ENCODE measurements at places on chromosomes 4 and X.

DNA sequence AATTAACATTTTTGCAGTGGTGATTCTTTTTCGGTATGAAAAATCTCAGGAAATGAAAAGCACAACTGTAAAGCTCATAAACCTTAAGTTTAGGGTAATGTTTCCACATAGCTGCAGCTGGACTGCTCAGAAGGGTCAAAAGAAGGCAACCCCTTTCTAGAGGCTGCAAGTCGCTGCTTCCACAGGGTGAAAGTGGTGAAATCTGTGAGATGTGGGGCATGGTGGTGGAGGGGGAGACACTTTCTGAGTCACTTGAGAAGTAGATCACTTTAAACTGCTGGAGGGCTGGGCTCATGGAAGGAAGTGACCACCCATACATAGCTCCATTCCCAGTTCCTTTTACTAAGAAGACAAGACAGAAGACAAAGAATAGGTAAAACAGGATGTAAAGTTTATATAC lies 8.7 kb downstream of the SFRP2 start:
- no peak for DNase-seq

GRCh38 chr4:148814030-148814429 lies 371.8 kb upstream of the NR3C2 start:
- no peak for DNase-seq

DNA sequence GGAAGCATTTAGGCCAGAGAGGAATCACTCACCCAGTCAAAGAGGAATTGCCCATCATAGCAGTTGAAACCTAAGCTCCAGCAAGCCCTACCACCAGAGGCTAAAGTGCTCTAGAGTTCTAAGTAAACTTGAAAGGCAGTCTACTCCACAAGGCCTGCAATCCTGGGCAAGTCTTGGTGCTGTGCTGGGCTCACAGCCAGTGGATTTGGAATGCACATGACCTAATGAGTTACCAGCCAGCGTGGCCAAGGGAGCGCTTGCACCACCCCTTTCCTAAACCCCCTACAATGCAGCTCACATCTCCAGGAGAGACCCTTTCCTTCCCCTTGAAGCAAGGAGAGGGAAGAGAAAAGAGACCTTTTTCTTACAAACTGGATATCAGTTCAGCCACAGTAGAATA lies 445.7 kb downstream of the GASK1B start:
- DNase-seq, result no peak

DNA sequence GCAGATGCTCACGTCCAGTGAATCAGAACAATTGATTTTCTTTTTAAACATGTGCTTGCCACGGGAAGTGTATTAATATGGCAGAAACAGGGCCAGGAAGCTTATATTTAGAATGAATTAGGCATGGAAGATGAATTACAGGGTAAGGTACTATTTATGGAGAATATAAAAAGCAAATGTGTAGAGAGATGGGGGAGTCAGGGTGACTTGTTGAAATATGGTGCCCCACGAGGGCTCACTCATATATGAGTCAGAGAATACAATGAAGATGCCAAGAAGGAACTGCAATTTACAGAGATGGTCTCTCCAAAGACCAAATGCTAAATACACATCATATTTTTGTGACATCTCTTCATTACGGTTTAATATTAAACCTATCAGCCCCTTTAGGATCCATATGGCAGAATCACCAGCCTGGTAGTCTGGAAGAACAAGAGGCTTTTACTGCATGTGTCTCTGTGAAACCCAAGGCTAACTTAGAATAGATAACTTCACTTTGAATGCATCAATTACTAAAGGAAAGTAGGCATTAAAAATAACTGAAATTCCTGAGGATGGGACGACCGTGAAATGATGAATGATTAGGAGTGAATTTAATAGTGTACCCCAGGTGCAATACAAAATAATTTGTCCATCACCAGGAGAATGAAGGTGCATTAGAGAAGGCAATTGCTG lies 385.3 kb downstream of the ARHGAP24 start:
- DNase-seq, result no peak

DNA sequence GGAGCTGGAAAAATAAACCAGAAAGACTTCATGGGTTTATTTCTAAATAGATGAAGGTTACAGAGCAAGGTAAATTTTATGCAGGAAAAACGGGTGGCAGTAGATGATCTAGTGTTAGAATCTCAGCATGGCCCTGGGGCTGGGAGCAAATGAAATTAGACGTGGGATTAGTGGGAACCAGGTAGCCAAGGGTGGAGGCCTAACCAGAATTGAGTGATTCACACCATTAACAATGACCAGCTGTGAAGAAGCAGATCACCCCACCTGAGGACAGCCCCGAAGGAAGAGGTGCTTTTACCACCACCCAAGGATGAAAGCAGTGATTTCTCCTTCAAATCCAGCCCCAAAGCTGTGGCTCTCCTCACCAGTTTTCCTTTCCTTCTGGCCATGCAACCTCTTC lies 20.8 kb upstream of the ACSL1 start:
- no peak for DNase-seq

DNA sequence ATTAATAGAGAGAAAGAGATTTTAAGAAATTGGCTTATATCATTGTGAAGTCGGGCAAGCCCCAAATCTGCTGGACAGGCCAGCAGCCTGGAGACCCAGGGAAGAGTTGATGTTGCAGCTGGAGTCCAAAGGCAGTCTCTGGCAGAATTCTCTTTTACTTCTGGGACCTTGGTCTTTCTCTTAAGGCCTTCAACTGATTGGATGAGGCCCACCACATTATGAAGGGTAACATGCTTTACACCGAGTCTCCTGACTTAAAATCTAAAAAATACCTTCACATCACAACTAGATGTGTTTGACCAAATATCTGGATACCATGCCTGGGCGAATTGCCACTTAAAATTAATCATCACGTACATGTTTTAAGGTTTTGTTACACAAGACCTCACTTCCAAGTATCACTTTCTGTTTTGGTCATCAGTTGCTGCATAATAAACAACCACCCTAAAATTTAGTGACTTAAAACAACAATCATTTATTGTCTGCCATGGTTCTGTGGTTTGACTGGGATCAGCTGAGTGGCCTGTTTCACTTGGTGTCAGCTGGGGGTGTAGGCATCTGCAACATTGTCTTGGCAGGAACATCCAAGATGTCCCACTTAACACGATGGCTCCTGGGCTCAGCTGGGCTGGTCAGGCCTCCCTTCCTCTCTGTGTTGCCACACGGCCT lies 3.4 kb downstream of the CD38 start:
- DNase-seq, result no peak

DNA sequence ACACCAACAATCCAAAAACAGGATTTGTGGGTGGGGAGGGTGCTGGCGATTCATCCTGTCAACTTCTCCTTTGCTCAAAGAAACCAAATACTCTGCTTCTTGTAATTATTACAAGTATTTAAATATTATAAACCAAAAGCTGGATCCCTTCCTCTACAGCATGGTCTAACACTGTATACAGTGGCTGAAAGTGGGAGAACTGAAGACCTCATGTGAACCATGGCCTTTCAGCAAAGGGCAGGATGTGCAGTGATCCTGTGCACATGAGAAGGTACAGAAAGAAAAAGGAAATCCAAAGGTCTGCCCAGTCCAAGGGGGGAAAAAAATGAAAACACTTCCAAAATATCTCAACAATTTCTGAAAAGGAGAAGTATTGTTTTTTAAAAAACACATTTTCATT lies 5.3 kb upstream of the CXorf38 start:
- no peak for DNase-seq

- no peak for DNase-seq
Measured at GRCh38 chr4:70914631-70915030, 12.5 kb downstream of the MOB1B start.

- no peak for DNase-seq
Measured at GRCh38 chr4:154602404-154603020, 9.9 kb downstream of the FGG start.

DNA sequence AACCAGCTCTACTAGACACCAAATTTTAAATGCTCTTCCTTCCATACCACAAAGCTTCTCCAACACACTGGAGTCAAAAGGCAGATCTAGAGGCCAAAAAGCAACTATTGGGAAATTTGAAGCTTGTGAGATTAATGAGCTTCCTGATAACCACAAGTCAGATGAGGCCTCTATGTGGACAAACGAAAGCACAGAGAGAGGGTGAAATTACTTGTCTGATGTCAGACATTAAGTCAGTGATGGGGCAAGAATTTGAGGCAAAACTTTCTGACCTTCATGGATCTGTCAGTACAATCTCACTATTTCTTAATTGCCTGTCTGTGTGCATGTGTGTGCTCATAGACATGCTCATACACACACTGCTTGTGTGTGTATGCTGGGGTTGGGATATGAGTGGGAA lies 103.6 kb downstream of the GUCY2F start:
- no peak for DNase-seq

DNA sequence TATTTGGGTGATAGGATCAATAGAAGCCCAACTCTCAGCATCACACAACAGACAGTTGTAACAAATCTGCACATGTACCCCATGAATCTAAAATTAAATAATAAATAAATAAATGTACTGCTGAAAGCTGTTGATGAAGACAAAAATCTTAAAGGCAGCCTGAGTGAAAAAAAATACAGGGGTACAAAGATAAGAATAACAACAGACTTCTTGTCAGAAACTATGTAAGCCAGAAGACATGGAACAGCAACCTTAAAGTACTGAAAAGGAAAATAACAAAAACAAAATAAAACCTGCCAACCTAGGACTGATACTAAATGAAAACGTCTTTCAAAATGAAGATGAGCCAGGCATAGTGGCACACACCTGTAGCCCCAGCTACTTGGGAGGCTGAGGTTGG lies 25.0 kb upstream of the PDLIM5 start:
- no peak for DNase-seq

DNA sequence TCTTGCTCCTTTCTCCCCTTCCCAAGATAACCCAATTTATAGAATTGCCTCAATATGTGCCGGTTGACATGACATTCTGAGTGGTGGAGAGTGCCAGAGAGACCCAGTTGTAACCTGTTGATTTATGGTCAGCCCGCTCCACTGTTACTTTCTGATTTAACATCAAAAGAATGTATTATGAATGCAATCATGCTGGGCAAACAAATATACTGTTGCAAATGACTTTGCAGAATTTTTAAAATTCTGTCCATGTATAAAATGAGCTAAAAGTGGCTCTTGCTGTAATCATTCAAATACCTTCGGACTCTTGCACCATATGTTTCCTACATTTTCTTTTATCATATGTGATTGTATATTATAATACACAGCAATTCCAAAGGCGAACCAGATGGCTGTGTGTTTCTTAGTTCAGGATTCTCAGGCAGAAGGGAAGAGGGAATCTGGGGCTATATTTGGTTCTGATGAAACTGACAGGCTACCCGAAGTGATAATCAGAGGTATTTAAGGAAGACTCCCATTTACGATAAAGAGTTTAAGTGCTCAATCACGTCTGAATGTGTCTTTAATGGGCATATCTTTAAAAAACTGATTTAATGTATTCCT lies 131.7 kb downstream of the CLCN4 start:
- no peak for DNase-seq

- DNase-seq, result no peak
Measured at GRCh38 chr4:39852636-39853035, 125.1 kb downstream of the PDS5A start.

- peak; percentile 53 for DNase-seq
Measured at GRCh38 chrX:13837290-13837745, 20.4 kb upstream of the GPM6B start.

- no peak for DNase-seq
Measured at GRCh38 chrX:19823031-19823430, 64.4 kb downstream of the SH3KBP1 start.

DNA sequence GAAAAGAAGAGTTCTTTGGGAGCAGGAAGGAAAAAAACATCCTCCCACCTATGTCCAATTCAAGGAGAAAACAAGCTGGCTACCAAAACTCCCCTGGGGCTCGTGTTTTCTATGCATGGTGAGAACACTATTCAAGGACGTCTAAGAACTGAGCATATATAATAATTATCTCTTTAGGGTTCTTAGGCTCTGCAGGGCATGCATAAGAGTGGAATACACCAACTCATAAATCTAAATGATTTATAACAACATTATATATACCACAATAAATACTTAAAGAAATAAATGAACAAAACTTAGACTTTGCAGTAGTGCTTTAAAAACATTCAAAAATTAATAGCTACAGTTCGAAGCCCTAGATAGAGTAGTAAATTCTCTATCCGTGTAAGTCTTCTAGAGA lies 19.5 kb upstream of the TMEM154 start:
- no peak for DNase-seq

GRCh38 chr4:79982601-79983322 lies 90.3 kb downstream of the ANTXR2 start:
- DNase-seq, result no peak

- DNase-seq, result no peak
Measured at GRCh38 chr4:113919611-113920010, 59.8 kb downstream of the ARSJ start.
